Hepatocyte (in vitro differentiated cells): ENCODE measurements at places on chromosomes 4 and X. TPM values are rescaled to one million over a fixed set of nuclear protein-coding genes. Genes with fewer than 3 reads are reported as not detected.
A peak's percentile ranks its signal among the peaks of the same experiment; 100 is the strongest.

- H3K27me3 ChIP-seq: no peaks in the 10 kb centered on the region
- H3K4me3 ChIP-seq: no peak overlapping the region
- no peaks in the 10 kb centered on the region for H3K36me3 ChIP-seq
- DNase-seq: no peak
- no peaks in the 10 kb centered on the region for H3K4me1 ChIP-seq
- H3K27ac ChIP-seq: no peak overlapping the region
These were observed 96.8 kb downstream of the NSUN7 start for GRCh38 chr4:40846532-40846931.

- no peaks in the 10 kb centered on the region for H3K36me3 ChIP-seq
- no peak overlapping the region for H3K4me3 ChIP-seq
- H3K4me1 ChIP-seq: no peaks in the 10 kb centered on the region
- H3K27me3 ChIP-seq: no peaks in the 10 kb centered on the region
- H3K27ac ChIP-seq: no peak overlapping the region
These were observed 79.4 kb upstream of the EFNB1 start for GRCh38 chrX:68749426-68749825.

DNA sequence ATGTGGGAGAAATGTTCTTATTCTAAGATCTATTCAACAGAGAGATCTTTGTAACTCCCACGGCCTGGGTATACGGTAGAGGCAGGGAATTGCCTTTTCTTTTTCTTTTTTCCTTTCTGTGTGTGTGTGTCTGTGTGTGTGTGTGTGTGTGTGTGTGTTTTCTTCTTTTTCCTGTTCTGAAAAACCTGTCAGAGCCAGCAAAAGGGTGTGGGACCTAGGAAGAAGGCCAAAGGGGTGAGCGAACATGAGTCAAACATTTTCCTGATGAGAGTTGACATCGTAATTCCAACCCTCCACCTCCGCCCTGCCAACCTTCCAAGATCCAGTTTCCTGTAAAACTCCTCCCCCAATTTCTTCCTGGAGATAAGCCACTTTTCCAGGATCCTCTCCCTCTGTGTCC lies 2.8 kb upstream of the CHIC2 start:
- no peak overlapping the region for H3K4me3 ChIP-seq
- H3K36me3 ChIP-seq: no peaks in the 10 kb centered on the region
- DNase-seq: peak; percentile 55

- H3K27ac ChIP-seq: no peak overlapping the region
- no peaks in the 10 kb centered on the region for H3K4me1 ChIP-seq
- no peaks in the 10 kb centered on the region for H3K36me3 ChIP-seq
- H3K4me3 ChIP-seq: no peak overlapping the region
- no peaks in the 10 kb centered on the region for H3K27me3 ChIP-seq
- no peak for DNase-seq
These were observed 83.8 kb upstream of the BOD1L1 start for GRCh38 chr4:13711233-13711785.

- no peaks in the 10 kb centered on the region for H3K4me1 ChIP-seq
- no peaks in the 10 kb centered on the region for H3K27me3 ChIP-seq
- no peaks in the 10 kb centered on the region for H3K36me3 ChIP-seq
- H3K4me3 ChIP-seq: no peak overlapping the region
These were observed 41.7 kb upstream of the H2AZ1 start for GRCh38 chr4:99991741-99992140.

DNA sequence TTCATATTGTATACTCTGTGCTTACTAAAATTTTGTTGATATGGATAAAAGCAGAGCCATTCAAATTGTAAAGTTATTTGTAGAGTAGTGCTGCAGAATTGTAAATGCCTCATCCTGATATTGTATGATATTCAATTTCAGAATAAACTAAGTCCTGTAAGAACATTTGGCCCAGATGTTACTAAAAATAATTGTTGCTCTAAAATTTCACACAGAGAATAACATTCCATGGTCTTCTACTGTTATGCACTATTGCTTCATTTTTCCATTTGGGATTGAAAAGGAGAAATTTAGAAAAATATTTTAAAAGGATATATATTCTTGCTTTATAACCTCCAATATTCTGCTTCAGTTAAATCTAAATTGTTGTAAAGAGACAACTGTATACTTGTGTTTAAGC lies 195.6 kb downstream of the LARP7 start:
- H3K4me1 ChIP-seq: no peaks in the 10 kb centered on the region
- H3K4me3 ChIP-seq: no peak overlapping the region
- no peaks in the 10 kb centered on the region for H3K27me3 ChIP-seq
- DNase-seq: no peak
- H3K36me3 ChIP-seq: no peaks in the 10 kb centered on the region

GRCh38 chrX:133542476-133542875 lies 127.2 kb upstream of the GPC4 start:
- H3K36me3 ChIP-seq: no peaks in the 10 kb centered on the region
- no peak overlapping the region for H3K4me3 ChIP-seq
- peak overlapping the region; percentile 16 for H3K27ac ChIP-seq
- no peaks in the 10 kb centered on the region for H3K4me1 ChIP-seq
- H3K27me3 ChIP-seq: no peaks in the 10 kb centered on the region
- no peak for DNase-seq

DNA sequence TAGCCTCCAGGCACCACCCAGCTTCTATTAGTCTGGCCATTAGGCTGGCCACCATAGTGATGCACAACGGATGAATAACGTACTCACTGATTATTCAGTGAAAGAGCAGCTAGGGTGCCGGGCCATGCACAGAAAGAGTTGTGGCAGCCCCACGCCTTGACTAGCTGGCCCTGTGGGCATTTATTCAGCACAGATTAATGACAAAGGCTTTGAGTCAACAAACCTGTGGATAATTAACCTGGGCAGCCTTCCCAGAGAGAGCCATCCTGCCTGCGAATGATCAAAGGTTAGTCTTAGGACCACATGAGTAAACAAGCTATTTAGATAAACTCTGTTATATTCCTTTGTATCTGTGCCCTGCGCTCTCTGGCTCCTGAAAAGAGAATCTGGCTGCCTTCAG lies 37.2 kb downstream of the MAP9 start:
- H3K4me3 ChIP-seq: no peak overlapping the region
- no peak overlapping the region for H3K27ac ChIP-seq
- H3K36me3 ChIP-seq: no peaks in the 10 kb centered on the region
- no peaks in the 10 kb centered on the region for H3K4me1 ChIP-seq
- no peaks in the 10 kb centered on the region for H3K27me3 ChIP-seq

DNA sequence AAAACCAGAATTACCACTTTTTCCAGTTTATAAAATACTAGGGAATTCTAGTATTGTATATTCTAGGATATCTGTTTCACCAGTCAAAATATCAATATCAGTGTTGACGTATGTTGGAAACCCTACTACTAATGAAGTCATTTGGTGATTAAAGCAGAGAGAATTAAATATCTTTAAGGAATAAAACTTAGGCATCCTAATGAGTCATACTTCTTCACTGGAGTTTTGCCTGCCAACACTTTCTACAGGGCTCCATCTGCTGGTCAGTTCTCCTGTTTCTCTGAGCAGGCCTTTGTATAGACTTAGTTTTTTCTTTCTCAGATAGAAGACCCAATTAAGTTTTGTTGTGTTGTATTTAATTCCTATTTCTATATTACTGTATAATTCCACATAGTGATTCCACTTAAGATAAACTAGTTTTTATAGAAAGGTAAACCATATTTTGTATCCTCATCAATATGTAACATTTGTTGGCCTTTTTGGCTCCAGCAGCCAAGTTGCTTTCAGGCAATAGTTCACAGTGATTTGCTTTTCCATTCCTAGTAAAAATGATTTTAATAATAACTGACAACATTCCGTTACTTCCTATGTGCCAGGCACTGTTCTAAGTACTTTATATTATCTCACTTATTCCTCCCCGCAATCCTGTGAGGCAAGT lies 3.5 kb downstream of the AP1AR start:
- H3K27ac ChIP-seq: no peak overlapping the region
- no peak overlapping the region for H3K4me3 ChIP-seq
- H3K36me3 ChIP-seq: no peaks in the 10 kb centered on the region

- no peak overlapping the region for H3K4me3 ChIP-seq
- H3K4me1 ChIP-seq: no peaks in the 10 kb centered on the region
- no peaks in the 10 kb centered on the region for H3K27me3 ChIP-seq
- H3K27ac ChIP-seq: peak overlapping the region; percentile 58
These were observed 36.0 kb downstream of the PLAC1 start for GRCh38 chrX:134622056-134622812.

GRCh38 chr4:77344784-77345183 lies 187.8 kb downstream of the CCNG2 start:
- peaks cover 18% of the 10 kb centered on the region for H3K4me1 ChIP-seq
- H3K27me3 ChIP-seq: no peaks in the 10 kb centered on the region
- H3K27ac ChIP-seq: no peak overlapping the region
- no peaks in the 10 kb centered on the region for H3K36me3 ChIP-seq
- H3K4me3 ChIP-seq: no peak overlapping the region

- no peaks in the 10 kb centered on the region for H3K36me3 ChIP-seq
- H3K4me3 ChIP-seq: no peak overlapping the region
- H3K27ac ChIP-seq: no peak overlapping the region
- H3K27me3 ChIP-seq: no peaks in the 10 kb centered on the region
These were observed 141.3 kb downstream of the ANXA5 start for GRCh38 chr4:121555315-121556107.

DNA sequence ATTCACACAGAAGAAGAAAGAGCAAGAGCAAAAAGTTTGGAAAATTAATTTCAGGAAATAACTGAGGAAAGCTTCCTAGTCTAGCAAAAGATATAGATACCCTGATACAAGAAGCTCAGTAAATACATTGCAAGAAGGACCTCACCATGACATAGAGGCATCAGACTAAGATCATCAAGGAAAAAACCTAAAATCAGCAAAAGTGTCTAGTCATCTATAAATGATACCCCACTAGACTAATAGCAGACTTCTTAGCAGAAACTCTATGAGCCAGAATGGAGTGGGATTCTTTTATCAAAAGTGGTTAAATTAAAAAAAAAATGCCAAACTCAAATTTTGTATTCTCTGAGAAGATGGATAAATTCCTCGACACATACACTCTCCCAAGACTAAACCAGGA lies 10.5 kb upstream of the APOOL start:
- H3K4me1 ChIP-seq: no peaks in the 10 kb centered on the region
- H3K27ac ChIP-seq: no peak overlapping the region
- H3K4me3 ChIP-seq: no peak overlapping the region
- no peak for DNase-seq
- H3K36me3 ChIP-seq: no peaks in the 10 kb centered on the region
- H3K27me3 ChIP-seq: no peaks in the 10 kb centered on the region

Gene SPARCL1
- total RNA-seq: 37.9 and 45.4 TPM in 2 replicates

Gene GAB1
- total RNA-seq: 30.7 and 37.5 TPM in 2 replicates

Gene C4orf50
- total RNA-seq: 0.04 TPM in 1 of 2 replicates, not detected in the other

Gene GAGE12J
- total RNA-seq: not detected in 2 replicates

Gene ZDHHC9
- total RNA-seq: 48.6 and 49.8 TPM in 2 replicates

Gene GUCY1B1
- 15.0 and 16.7 TPM in 2 replicates for total RNA-seq

Gene CSAG3
- not detected in 2 replicates for total RNA-seq

Gene RAB39B
- 1.00 and 1.2 TPM in 2 replicates for total RNA-seq

Gene DMRTC1B
- 0.16 and 3.0 TPM in 2 replicates for total RNA-seq
